Activated CD4-positive, alpha-beta T cell treated with anti-CD3 and anti-CD28 coated beads for 1 hour (primary cell): ENCODE measurements at places on chromosomes 4 and X.

- no peak for DNase-seq
These were observed at the start of gene GUCY1A1 for GRCh38 chr4:155666344-155667221. TSS of gene GUCY1A1 (plus strand) at chr4:155666848. CDS start at chr4:155696868, 30,020 bp downstream.

GRCh38 chrX:70244881-70245280 is 10.4 kb downstream of the AWAT1 start:
- no peak for DNase-seq

DNA sequence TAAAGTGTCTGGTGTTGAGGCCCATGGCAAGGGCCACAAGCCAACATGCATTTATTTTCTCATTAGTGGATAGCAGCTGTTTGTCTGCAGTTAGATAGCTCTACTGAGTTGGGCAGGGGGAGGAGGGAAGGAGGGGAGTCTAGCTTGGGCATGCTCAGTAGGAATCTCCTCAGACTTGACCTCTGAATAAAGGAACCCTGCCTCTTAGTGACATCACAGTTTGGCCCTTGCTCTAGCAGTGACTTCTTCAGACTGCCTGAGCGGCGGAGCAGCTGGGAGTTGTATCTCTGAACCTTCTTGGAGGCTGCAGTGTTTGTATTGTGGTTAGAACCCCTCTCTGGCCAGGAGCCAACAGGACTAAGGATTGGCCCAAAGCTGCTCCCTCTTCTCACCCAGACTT is 57.4 kb downstream of the BCORL1 start:
- DNase-seq: no peak

DNA sequence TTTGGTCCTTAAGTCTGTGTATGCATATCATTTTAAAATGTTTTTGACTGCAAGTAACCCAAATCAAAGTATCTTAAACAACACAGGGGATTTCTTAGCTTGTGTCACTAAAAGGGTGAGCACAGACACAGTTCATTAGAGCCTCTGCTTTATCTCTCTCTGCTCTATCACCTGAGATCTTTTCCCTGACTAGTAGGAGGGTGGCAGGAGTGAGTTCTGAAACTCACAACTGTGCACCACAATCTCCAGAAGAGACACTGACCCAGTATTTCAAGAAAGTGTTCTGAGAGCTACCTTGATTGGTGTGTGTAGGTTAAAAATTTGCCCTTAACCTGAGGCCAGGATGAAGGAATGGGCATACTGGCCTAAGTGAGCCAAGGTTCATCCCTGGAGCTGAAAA is 24.8 kb downstream of the CCSER1 start:
- DNase-seq: no peak

DNA sequence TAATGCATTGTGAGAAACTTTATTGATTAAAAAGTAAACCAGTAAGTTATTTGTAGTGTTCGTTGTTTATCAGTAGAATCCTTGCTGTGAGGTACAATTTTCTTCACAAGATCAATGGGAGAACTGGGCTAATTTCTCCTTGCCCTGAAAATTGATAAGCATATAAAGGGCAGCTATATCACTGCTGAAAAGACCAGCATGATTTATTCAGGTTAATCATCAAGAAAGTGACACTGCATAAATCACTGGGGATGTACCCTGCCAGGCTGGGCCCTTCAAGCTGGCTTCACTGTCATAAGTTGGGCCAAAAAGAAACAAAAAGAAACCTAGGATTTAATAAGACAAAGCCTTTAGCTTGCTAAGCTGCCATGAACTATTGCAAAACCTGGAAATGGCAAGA is 746.7 kb downstream of the STPG2 start:
- no peak for DNase-seq

GRCh38 chr4:18404642-18405041 is 383.1 kb upstream of the LCORL start:
- no peak for DNase-seq

- DNase-seq: no peak
These were observed 1495.5 kb upstream of the ADGRL3 start for GRCh38 chr4:59704616-59705015.

GRCh38 chr4:17164666-17165065 is 266.2 kb upstream of the LDB2 start:
- no peak for DNase-seq

DNA sequence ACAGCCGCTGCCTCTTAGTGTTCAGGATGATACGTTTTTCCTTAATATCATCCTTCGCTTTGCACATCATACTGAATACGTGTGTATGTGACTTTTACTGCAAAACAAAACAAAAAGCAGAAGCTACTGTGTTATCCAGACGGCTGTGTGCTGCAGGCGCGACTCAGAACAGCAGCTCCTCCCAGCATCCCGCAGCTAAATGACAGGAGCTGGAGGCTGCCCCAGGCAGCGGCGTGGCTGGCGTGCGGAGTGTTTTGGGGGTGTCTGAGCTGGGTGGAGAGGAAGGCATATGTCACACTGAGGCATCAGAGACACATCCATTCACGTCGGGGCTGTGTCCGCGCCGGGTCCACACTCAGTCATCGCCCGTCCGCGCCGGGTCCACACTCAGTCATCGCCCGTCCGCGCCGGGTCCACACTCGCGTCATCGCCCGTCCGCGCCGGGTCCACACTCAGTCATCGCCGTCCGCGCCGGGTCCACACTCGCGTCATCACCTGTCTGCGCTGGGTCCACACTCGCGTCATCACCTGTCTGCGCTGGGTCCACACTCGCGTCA is 16.6 kb downstream of the PCGF3 start:
- no peak for DNase-seq

DNA sequence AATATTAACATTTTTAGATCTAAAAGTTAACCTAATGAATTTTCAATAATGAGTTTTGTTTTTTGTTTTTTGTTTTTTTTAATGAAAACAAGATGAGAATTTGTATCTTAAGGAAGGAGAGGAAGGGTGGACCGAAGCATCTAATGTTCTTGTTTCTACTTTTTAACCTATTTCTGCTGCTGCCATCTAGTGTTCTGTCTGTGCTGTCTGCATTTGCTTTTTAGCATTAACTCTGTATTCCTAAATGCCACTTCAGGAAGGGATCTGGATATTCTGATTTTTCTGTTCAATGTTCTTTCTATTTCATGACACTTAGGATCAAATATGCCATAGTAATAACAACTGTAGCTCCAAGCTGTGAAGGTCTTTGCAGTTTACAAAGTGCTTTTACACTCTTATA is 161.7 kb downstream of the BRWD3 start:
- no peak for DNase-seq

DNA sequence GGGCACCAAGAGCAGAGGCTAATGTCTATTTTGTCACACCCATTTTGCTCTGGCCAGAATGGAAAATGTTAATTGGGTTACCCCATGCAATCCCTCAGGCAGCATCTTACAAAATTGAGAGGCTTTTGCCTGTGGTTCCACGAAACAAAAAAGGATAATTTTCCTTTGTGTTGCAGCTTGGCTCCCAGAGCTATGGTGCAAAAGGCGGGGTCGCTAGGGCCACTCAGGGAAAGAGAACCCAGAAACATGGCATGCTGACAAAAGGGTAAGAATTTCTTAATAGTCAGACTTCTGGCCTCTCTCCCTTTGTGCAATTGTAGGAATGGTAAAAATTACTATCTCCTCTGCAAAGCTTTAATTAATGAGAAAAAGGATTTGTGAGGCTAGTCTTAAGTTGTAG is 119.6 kb upstream of the BANK1 start:
- DNase-seq: no peak

DNA sequence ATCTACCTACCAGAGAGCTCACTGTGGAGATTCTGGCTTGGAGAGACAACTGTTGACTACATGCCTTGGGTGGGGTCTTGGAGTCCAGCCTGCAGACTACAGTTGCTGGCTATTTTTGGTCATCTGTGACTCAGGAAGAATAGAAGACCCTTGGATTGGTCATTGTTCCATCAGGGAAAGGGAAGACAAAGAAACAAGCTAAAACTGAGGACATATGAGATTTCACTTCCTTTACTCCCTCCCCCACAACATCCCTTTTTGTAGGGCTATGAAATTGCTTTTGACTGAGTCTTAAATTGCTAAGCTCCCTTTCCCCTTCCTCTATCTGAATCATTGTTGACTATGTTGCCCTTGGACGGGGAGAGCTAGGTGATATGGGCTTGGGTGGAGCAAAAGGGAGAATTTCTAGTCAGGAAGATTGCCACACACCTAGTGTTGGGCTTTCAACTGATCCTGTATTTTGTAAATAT is 11.7 kb downstream of the MSN start:
- DNase-seq: no peak

DNA sequence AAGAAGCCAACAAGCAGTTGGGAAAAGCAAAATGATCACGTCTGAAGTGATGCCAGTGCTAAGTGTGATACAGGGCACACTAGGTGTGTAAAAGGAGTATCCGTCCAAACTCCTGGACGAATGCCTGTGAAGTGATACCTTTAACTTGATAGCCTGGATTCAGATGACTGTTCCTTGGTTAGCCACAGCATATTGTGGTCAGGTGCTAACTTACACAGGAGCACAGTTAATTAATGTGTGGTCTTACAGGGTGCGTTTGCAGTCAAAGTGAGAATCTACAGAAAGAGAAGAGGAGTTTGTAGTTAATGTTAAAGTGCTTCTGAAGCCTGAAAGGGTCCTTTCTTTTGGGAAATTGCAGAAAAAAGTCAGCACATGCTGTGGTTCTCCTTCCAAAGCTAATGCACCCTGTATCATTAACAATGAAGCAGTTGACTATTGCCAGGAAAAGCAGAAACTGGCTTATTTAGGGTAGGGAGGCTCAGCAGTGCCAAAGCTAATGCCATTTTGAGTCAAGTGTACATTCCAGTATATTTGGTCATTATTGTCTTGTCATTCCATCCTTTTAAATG is 61.1 kb downstream of the DCLK2 start:
- DNase-seq: no peak

- DNase-seq: no peak
These were observed 49.5 kb downstream of the GPR50 start for GRCh38 chrX:151225843-151226242.

DNA sequence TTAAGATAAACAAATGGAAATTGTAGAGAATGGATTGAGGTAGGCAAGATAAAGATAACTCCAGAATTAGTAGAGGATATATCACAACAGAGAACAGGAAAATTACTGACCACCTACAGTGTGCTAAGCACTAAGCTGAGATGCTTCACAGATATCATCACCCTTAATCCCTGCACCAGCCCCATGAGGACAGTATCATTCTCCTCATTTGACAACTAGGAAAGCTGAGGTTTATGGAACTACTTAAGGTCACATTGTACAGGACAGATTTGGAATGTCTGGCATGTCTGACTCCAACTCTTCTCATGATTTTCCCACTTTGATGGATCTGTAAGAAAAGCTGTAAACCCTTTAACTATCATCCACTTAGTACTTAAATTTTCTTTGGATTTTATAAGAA is 95.5 kb downstream of the CASK start:
- DNase-seq: no peak

- no peak for DNase-seq
These were observed 10.8 kb downstream of the CXCL8 start for GRCh38 chr4:73751166-73751565.

- DNase-seq: no peak
These were observed 1382.5 kb downstream of the C4orf33 start for GRCh38 chr4:130478406-130478805.

DNA sequence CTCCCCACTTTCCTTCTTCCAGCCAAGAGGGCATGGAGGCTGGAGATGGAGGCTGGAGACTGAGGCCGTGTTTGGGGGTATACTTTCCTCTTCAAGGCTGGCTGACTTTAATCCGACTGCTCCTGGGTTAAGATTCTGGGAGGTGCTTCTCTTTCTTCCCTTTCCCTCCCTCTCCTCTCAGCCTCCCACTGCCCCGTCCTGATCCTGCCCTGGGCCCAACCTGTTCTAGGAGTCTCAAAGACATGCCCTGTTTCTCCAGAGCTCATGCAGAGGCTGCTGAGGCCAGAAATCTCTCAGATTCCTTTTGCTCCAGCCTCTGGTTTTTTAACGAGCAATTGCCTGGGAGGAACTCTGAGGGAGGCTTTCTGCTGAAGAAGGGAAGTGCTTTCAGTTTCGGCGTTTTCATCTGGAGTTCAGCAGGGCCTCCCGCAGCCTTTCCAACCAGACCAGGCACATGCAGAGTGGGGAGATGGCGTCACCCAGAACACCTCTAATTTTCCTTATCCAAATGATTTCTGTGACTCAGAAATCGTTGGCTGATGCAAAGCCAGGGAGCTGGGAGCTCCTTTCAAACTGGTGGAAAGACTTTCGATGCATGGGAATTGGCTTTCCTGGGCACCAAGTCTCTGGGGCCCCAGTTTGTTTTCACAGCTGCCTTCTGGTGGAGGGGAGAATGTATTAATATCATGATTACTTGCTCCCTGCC is 34.5 kb upstream of the FAM9C start:
- no peak for DNase-seq

DNA sequence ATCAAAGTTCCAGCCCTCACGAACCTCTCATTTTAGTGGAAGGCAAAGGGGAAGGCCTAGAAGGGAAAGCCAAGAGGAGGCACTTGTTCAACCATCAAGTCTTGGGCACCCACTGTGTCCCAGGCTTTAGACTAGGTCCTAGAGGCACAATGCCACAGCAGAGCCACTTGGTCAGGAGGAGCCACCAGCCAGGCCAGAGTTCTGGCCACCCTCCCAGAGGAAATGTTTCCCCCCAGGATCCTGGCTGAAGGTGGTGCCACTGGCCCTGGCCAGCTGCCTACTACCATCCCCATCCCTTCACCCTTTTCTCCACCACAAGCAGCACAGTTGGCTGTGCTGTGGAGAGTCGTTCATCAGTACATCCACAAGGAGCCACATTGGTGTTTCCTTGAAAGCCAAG is 34.3 kb upstream of the XPNPEP2 start:
- DNase-seq: no peak

- DNase-seq: no peak
These were observed 35.7 kb downstream of the GATB start for GRCh38 chr4:151725087-151725486.

DNA sequence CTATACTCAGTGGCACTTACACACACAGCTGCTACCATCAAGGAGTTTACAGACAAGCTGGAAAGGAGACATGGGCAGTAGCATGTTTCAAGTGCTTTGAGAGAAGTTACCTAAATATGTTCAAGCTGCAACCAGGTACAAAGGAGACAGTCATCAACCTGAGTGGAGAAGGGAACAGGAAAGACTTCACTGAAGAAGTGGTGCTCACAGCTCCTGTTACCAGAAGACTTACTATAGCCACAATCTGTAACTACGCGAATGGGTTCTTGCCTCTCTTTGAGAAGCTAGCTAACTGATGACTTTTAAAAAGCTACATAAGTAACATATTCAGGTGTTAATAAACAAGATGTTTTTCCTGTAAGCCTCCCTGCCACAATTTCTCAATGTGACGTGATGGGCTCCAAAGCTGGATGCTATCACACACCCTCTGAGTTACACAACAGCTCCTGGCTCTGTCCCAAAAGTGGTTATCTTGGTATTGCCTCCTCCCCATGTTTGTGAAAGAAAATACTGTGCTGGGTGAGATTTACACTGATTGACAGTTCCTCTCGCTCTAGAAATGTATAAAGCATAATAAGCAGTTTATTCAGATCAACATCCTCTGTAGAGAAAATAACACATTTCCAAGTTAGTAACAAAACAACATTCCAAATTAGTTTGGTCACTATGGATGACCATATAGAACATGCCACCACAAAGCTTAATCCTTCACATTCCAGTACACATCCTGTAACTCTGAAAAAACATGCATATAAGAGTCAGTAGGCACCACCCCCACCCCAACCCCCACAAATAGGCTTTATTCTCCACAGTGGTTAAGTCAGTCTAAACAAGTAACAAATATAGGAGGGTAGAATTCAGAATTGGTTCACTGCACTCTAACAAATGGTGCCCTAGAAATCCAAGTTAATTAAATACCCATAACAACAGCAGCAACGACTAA is 81.8 kb downstream of the FRYL start:
- no peak for DNase-seq

GRCh38 chr4:93199492-93199891 is 629.1 kb upstream of the ATOH1 start:
- no peak for DNase-seq

- no peak for DNase-seq
These were observed 66.8 kb downstream of the SLC2A9 start for GRCh38 chr4:9954468-9954867.
